ENCODE measurements at places on chromosomes 3 and 15. TPM values are rescaled to one million over a fixed set of nuclear protein-coding genes. Genes with fewer than 3 reads are reported as not detected.
A peak's percentile ranks its signal among the peaks of the same experiment; 100 is the strongest.

DNA sequence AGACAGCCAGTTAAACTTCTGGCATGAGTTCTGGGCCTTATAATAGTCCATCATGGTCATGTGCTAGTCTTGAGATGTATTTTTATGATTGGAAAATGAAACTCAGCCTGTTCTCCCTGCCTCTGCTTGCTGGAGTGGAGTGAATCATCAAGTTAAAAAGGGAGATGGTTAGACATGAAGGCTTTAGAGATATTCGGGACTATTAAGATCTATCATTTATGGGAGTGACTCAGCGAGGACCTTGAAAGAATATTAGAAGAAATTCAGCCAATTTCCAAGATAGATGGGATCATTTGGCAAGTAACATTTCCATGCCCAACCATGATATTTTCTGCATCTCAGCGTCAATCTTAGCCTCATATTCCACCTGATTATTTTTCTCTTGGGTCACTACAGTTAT is 79.8 kb downstream of the AGBL1 start:
- no peak for DNase-seq

GRCh38 chr15:93705753-93706455 is 525.5 kb upstream of the MCTP2 start:
- no peak for DNase-seq

The COL6A5 gene
- not detected for polyA plus RNA-seq

- no peak for DNase-seq
Observed at GRCh38 chr3:12231431-12231830, 57.4 kb upstream of the PPARG start.

- no peak for DNase-seq
Observed at GRCh38 chr15:35673093-35673684, 127.2 kb upstream of the DPH6 start.

DNA sequence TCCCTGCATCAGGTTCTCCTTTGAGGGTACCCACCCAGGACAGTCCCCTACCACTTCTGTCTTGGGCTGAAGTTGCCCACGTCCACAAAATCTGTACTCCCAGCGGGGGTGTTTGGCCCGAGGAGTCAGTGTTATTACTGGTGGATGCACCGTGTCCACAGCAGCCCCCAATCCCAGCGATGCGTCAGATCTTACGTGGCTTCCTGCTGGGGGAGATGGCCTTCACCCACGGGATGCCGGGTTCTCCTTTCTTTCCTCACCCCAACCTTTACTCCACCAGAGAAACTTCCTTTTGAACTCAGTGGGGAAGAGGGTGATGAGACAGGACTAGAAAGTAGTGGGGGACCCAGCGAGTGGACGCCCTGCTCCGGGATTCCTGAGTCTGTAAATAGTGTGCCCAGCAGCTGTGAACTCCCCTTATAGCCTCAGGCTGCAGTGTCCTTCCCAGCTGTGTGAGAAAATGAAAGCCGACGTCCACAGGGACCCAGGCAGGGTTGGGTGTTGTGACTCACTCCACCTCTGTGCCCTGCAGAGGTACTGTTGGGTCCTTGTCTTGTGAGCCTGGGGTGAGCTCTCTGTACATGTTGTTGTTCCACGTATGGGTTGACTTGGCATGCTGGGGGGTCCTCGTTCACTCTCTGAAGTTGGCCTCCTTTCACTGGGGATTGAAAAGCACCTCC is 31.5 kb downstream of the CRTAP start:
- DNase-seq = no peak

DNA sequence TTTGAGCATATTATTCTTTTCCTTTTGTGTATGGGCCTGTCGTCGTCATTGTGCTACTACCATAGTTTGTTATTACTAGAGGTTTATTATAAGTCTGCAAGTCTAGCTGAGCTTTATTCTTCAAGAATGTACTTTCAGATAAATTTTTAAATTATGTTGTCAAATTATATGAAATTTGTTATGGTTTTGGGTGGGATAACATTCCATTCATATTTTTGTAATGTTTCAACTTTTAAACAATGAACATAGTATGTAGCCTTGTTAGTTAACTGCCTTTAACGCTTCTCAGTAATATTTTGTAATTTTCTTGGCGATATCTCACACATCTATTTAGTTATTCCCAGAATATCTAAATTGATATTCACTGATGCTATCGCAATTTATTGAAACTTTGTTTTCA is 41.6 kb upstream of the GOLGA8B start:
- no peak for DNase-seq

GRCh38 chr3:165797551-165797950 is 39.7 kb downstream of the BCHE start:
- no peak for DNase-seq

The ATP13A4 gene
- 1.6 TPM for polyA plus RNA-seq

The FSIP1 gene
- polyA plus RNA-seq = 1.4 TPM

- peak; percentile 48 for DNase-seq
Observed at GRCh38 chr15:75648156-75649000, 666 bp downstream of the SNX33 start.

The ZNF80 gene
- not detected for polyA plus RNA-seq

DNA sequence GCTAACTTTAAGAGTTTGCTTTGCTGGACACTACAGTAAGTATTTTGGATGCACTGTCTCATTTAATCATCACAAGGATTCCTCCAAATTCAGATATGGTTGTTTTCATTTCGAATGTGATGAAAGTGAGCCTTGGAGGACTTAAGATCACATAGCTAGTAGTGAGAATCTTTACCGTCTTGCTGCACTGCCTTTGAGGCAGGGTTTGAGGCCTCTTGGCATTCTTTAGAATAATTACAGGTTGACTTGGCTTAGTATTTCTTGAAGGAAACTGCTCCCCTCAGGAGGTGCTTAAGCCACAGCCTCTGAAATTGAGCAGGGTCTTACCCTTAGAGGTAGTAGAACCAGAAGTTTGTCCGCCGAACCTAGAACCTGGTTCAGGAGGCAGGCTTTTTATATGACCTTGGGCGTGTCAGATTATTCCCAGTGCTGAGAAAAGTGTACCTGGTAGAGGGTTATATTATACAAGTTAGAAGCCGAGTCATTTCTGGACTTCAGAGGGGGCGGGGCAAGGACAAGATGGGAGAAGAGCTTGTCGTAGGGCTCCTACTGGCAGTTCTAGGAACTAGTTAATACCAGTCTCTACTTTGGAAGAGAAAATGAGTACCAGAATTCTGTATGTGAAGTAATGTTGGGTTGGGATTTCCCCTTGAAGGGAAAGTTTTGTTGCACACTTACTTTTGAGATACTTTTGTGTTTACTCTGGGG is 1.1 kb downstream of the TFG start:
- peak; percentile 4 for DNase-seq

DNA sequence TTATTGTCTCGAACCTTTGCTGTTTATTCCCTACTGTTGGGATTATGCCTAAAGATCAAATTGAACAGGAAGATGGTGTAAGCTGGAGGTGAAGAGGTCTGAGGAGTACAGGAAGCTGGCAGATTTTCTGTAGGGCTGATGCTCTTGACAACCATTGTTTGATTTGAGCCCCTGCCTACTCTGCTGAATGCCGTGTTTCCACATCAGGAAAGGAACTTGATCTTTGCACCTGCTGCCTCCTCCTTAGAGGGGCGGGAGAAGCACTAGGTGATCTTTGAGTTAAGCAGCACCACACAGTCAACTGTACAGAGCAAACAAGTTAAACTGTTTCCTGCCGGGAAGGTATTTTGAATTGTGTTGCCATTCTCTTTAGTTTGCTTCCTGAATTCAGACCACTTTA is 364.6 kb upstream of the EPHA6 start:
- no peak for DNase-seq
